ENCODE measurements at places on chromosomes 1 and 21.

GRCh38 chr1:212727386-212728181 is 27.9 kb upstream of the BATF3 start:
- DNase-seq, result no peak

DNA sequence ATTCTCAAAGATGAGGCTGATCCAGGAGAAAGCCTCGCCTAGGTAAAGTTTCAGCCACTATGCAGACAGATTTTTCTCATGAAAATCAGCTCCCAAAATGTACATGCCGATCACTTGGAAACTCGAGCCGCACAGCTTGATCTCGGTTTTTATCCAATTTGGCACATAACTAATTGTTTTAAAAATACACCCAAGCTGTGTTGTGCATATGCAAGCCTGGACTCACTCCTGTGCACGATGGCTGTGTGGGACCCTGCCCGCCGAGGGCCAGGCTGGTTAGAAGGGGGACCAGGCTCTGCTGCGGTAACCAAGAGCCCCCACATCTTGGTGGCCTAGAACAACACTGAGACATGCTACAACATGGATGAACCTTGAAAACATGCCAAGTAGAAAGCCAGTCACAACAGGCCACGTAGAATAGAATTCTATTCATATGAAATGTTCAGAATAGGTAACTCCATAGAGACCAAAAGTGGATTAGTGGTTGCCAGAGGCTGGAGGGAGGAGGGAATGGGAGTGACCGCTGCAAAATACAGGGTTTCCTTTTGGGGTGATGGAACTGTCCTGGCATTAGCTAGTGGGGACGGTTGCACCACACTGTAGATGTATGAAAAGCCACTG is 16.1 kb upstream of the LDLRAP1 start:
- DNase-seq, result no peak

DNA sequence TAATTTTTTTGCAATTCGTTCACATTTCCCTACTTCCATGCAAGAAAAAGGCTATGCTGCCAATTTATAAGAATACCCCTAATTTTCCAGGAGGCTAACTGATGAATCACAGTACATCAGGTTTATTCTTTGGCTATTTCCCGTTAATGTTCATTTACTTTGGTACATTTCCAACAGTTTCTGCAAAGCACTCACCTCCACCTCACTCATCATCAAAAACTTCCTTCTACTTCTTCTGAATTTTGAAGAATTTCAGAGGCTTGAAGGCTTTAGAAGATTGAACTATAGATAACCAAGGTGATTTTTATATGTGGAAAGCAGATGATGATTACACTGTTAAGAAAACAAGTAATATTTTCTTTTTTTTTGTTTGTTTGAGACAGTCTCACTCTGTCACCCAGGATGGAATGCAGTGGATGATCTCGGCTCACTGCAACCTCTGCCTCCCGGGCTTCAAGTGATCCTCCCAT is 60.5 kb upstream of the HP1BP3 start:
- DNase-seq, result no peak

GRCh38 chr1:37148663-37149062 is 114.3 kb upstream of the GRIK3 start:
- DNase-seq, result no peak

- no peak for DNase-seq
Measured at GRCh38 chr1:211577277-211577818, 1.6 kb downstream of the SLC30A1 start.

DNA sequence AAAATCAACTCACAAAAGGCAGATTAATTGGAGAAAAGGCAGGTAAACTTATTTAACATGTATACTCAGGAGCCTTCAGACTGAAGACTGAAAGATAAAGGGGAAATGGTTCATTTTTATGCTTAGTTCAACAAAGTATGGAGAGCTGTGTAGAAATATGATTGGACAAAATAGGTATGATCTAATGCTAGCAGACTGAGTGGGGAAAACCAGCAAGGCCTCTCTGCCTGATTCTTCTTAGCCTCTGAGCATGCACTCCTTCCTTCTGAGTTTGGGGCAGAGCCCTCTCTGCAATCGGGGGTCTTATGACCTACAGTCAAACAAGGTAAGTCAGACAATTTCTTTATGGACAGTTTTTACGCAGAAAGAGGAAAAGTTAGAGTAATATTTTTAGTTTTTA is 38.8 kb upstream of the SUCO start:
- DNase-seq, result no peak

DNA sequence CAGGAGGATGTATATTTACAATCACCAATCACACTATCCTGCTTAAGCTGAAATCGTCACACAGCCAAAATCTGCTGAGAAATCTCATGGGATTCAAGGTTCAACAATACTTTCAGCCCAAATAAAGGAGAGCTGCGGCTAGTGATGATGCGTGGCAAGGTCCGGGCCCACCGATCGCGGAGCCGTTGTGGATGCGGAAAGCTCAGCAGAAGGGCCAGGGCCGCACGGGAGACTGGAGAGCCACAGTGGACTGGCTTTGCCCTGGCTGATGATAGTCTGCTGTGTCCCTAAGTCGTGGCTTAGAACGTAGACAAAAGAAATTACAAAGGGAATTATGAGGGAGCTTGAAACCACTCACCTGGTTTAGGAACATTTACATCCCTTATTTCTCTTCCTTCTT is 48.0 kb upstream of the SSX2IP start:
- no peak for DNase-seq

Measured in upper lobe of right lung (tissue), 1 donor.